ENCODE measurements at places on chromosomes 13 and 19.

DNA sequence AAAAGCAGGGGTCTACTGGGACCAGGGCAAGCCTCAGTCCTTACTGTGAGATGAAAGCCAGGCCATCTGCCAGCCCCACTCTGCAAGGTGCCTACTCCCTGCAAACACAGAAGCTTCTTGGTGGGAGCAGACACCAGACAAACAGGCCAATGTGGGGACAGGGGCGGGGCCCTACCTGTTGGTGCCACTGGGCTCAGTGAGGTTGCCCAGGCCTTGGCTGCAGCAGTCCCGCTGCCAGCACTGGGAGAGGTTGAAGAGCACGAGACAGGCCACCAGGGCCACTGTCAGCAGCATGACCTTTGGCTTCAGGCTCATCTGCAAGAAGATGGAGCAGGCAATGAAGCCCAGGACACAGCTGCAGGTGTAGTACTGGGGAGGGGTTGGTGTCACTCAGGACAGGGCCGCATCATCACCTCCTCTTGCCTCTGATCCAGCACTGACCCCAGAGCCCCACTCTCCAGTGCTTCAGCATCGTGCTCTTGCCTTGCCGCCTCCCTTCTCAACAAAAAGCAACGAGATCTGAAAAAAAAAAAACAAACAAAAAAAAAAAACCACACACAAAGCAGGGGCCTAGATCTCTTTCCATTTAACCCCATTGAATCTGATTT is 72.6 kb downstream of the NBEA start:
- no peak for DNase-seq

DNA sequence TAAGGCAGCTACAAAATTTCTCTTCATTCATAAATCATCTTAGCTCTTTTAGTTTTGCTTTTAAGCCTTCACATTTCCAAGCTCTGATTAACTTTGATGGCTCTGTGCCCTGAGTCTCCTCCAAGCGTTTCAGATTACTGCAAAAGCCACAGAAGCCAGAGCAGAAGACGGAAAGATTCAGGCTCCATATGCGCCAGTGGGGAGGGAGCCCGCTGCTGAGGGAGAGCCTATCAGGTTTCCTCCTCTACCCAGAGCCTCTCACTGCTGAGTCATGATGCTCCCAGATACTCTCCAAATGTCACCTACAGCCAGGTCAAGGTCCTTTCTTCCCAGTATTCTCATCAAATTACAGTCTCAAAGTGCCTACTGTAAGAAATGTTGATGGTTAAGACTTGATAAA is 193.6 kb downstream of the RAP2A start:
- no peak for DNase-seq

GRCh38 chr13:88000787-88001186 is 329.6 kb downstream of the SLITRK5 start:
- no peak for DNase-seq

GRCh38 chr19:12985049-12985776 is 10.1 kb upstream of the NFIX start:
- no peak for DNase-seq

DNA sequence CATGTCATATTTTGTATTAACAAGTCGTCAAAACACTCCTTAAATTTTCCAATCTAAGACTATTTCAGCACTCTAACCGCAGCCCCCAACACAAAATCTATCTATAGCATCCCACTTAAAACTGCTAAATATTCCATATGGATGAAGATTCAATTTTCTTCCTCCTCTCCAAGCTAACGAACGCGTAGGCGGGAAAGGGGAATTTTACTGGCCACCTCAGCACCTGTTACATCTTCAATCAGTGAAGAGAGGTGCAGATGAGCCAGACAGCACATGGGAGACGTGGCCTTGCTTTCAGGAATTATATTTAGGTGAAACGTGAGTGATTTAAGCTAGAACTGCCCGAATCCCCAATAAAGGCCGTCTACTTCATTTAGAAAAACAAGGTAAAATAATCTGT is 1.1 kb downstream of the RBM26 start:
- DNase-seq, result no peak
